CD4-positive, alpha-beta memory T cell (primary cell): ENCODE measurements at places on chromosomes 6 and 20. TPM values are rescaled to one million over a fixed set of nuclear protein-coding genes. Genes with fewer than 3 reads are reported as not detected.

LY6G6C gene
- polyA plus RNA-seq: not detected

EEF1A2 gene
- polyA plus RNA-seq: not detected

NKX2-2 gene
- not detected for polyA plus RNA-seq

REM1 gene
- polyA plus RNA-seq: not detected

TRAPPC3L gene
- polyA plus RNA-seq: not detected

TCP11 gene
- not detected for polyA plus RNA-seq

ZNF165 gene
- polyA plus RNA-seq: 0.78 TPM

B3GAT2 gene
- 0.27 TPM for polyA plus RNA-seq

TPD52L1 gene
- not detected for polyA plus RNA-seq

TMEM63B gene
- 0.91 TPM for polyA plus RNA-seq

BPIFB2 gene
- polyA plus RNA-seq: not detected

ECT2L gene
- 0.13 TPM for polyA plus RNA-seq

FNDC11 gene
- 1.5 TPM for polyA plus RNA-seq

FBXO5 gene
- polyA plus RNA-seq: 8.8 TPM

HLA-DOB gene
- polyA plus RNA-seq: 0.22 TPM

PTK6 gene
- 0.59 TPM for polyA plus RNA-seq

PSORS1C1 gene
- polyA plus RNA-seq: 0.60 TPM

MLN gene
- polyA plus RNA-seq: not detected

CPXM1 gene
- polyA plus RNA-seq: not detected

DPPA5 gene
- not detected for polyA plus RNA-seq

PRKN gene
- polyA plus RNA-seq: 2.6 TPM

FAM83C gene
- not detected for polyA plus RNA-seq

RHAG gene
- not detected for polyA plus RNA-seq

ENPP3 gene
- 0.15 TPM for polyA plus RNA-seq

ULBP3 gene
- 0.96 TPM for polyA plus RNA-seq

SRMS gene
- polyA plus RNA-seq: not detected

C20orf144 gene
- polyA plus RNA-seq: not detected

CRISP2 gene
- polyA plus RNA-seq: not detected

MRPL18 gene
- 105 TPM for polyA plus RNA-seq

ALDH8A1 gene
- not detected for polyA plus RNA-seq

CASS4 gene
- polyA plus RNA-seq: 4.9 TPM

AHI1 gene
- polyA plus RNA-seq: 6.1 TPM

PBOV1 gene
- polyA plus RNA-seq: not detected

SEL1L2 gene
- not detected for polyA plus RNA-seq

TRIM10 gene
- polyA plus RNA-seq: not detected

TREM2 gene
- polyA plus RNA-seq: not detected
